ENCODE measurements at places on chromosomes 1 and 21. TPM values are rescaled to one million over a fixed set of nuclear protein-coding genes. Genes with fewer than 3 reads are reported as not detected.
A peak's percentile ranks its signal among the peaks of the same experiment; 100 is the strongest.

DNA sequence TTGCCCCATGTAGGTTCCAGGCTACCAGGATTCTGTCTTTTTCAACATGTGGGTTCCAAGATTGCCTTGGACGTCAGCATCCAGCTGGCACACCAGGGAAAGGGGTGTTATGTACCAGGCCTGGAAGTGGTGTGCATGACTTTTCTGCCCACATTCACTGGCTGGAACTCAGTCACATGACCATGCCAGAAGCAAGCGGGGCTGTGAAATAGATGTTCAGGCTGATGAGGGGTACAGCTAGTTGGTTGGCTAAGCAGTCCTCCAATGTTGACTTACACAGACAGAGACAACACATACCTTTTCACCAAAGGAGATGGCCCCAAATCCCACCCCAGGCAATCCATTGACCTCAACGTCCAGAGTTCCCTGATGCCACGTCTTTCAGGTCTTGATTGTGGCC is 14.3 kb upstream of the PLEKHM2 start:
- H3K4me1 ChIP-seq, result no peaks in the 10 kb centered on the region
- no peak for DNase-seq
- H3K4me3 ChIP-seq, result no peak overlapping the region

The OLFML2B gene
- total RNA-seq, result 1.4 TPM

The ZNF683 gene
- not detected for total RNA-seq

GRCh38 chr1:115791816-115792215 is 23.3 kb upstream of the CASQ2 start:
- DNase-seq, result no peak
- no peaks in the 10 kb centered on the region for H3K36me3 ChIP-seq
- no peak overlapping the region for H3K27ac ChIP-seq

GRCh38 chr1:12438349-12438924 is 179.6 kb downstream of the DHRS3 start:
- DNase-seq, result peak; percentile 58
- H3K27me3 ChIP-seq, result no peaks in the 10 kb centered on the region
- no peaks in the 10 kb centered on the region for H3K36me3 ChIP-seq
- H3K4me1 ChIP-seq, result peaks cover 56% of the 10 kb centered on the region
- no peak overlapping the region for H3K27ac ChIP-seq
- H3K4me3 ChIP-seq, result no peak overlapping the region

DNA sequence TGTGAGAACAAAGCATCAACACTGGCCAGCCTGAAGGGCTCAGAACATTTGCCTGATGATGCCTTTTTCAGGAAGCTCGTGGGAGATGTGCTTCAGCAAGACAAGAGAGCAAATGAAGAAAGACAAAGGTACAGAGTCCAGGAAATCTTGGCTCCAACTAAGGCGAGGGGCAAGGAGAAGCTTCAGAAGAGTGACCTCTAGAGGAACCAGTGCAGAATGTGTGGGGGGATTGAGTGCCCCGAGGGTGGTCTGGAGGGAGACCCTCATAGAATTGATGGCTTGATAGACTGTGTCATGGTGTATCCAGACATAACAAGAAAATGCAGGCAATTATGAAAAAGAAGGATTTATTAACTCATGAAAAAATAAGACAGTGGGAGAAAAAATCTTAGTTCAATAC is 15.3 kb upstream of the NLRP3 start:
- no peaks in the 10 kb centered on the region for H3K27me3 ChIP-seq
- H3K36me3 ChIP-seq, result no peaks in the 10 kb centered on the region
- no peak overlapping the region for H3K27ac ChIP-seq
- no peak for DNase-seq

- H3K27ac ChIP-seq, result peak overlapping the region; percentile 40
- H3K27me3 ChIP-seq, result no peaks in the 10 kb centered on the region
- H3K36me3 ChIP-seq, result no peaks in the 10 kb centered on the region
- H3K4me3 ChIP-seq, result no peak overlapping the region
- H3K4me1 ChIP-seq, result peaks cover 14% of the 10 kb centered on the region
- peak; percentile 90 for DNase-seq
Measured at GRCh38 chr1:94160811-94161210, 39.9 kb upstream of the ABCA4 start.

The PPM1J gene
- total RNA-seq, result 0.13 TPM

The SLC25A24 gene
- 41.5 TPM for total RNA-seq

DNA sequence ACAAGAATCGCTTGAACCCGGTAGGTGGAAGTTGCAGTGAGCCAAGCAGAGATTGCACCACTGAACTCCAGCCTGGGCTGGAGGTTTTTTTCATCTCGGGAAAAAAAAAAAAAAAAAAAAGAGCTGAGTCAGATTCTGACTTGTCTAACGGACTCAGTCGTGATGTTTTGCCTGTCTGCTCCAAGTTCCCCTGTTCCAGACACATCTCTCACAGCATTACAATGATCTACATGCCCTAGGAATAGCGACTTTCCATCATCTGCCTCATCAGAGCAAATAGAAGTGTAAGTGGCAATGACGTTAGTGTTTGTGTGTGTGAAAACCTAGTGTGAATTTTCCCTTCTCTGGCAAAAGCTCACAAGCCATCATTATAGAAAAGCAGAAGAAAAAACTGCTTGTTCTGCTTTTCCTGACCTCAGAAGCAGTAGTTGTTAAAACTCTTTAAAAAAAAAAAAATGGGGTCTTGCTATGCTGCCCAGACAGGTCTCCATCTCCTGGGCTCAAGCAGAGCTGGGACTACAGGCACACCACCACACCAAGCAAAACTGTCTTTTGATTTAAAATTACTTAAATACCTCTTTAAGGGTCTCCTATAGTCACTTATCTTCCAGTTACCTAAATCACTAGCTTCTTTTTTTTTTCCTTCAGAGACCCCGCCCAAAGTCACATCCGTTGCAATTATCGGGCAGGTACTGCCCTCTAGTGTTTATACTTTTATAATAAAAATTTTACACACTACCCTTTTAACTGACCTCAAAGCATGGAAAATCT is 37.3 kb downstream of the PLEKHO1 start:
- peak; percentile 70 for DNase-seq
- H3K27me3 ChIP-seq, result no peaks in the 10 kb centered on the region
- H3K36me3 ChIP-seq, result no peaks in the 10 kb centered on the region
- H3K4me3 ChIP-seq, result peak overlapping the region; percentile 61

Measured in GM23248 (cell line).